ENCODE measurements at places on chromosomes 7 and 10.

DNA sequence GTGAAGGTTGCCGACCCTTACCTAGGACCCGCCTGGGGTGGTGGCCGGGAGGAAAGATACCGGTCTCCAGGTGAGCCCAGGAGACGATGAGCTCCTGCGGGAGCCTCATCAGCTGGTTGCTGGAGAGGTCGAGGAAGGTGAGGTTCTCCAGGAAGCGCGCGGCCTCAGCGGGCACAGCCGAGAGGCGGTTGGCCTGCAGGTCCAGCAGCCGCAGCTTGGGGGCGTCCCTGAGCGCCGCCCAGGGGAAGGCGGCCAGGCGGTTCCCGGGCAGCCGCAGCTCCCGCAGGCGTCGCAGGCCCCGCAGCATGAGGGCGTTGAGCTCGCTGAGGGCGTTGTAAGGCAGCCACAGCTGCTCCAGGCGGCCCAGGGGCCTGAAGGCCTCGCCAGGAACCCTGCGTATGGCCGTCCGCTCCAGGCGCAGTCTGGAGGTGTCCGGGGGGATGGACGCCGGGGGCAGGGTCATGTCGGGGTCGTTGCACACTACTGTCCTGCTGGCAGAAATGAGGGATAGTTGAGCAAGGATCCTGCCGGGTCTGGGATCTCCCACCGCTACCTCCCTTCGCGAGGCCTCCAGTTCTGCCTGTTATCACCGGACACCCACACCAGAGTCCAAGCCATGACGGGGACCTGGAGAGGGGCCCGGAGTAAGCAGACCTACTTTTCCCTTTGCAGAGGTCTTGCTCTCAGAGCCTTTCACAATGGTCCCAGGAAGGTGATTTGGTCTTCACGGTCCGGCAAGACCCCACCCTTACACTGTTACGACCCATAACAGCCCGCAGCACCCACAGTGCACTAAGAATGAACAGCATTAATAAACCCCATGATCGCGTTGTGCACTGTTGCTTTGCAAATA lies 3.9 kb downstream of the LRIT1 start:
- no peak for DNase-seq

GRCh38 chr7:105084581-105084980 lies 70.6 kb downstream of the KMT2E start:
- DNase-seq, result no peak

- DNase-seq, result no peak
Observed at GRCh38 chr10:34768261-34768971, 46.7 kb downstream of the PARD3 start.

DNA sequence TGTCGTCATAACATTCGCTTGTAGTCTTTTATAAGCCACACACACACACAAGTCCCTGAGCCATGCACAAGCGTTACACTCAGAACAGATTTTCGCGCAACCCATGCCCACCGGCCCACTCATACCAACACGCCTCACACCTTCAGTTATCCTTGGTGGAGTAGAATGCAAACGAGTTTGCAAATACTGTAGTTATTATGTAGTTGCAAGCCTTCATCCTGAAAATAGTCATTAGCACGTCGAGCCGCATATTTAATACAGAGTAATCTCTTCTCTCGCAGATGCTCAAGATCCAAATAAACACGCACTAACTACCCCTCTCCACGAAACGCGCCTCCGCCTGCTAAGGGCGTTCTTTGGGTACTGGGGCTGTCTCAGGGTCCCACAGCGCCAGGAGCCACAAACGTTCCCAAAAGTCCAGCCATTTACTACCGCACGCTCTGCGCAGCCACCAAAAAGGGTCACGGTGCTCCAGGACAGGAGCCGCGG lies 1.8 kb downstream of the NKX2-3 start:
- DNase-seq, result no peak

- DNase-seq, result peak; percentile 45
Observed at GRCh38 chr10:86757113-86757972, 924 bp downstream of the BMPR1A start.

DNA sequence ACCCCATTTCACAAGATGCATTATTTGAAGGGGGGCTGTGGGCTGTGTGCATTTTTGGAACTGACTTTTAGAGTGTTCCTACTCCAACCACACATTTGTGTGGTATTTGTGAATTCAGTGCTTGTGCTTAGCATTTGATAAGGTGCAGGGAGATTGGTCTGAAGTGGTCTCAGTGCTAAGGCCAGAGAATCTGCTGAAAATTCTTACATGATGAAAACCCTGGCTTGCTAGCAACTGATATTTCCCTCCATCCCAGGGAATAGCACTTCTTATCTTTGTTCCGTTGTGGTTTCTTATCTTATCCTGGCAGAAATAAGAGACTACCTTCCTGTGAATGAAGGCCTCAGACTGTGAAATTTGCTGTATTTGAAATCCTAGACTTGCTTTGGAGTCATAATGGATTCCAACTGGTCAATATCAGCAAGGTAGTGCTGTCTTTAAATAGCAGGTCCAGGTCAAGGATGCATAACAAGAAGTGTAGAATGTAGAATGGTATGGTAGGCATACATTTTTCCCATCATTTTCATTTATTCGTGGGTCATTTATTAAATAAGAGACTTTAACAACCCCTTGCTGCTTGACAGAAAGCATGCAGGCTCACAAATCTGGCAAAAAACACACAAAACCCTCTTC lies 986.9 kb downstream of the REEP3 start:
- no peak for DNase-seq

DNA sequence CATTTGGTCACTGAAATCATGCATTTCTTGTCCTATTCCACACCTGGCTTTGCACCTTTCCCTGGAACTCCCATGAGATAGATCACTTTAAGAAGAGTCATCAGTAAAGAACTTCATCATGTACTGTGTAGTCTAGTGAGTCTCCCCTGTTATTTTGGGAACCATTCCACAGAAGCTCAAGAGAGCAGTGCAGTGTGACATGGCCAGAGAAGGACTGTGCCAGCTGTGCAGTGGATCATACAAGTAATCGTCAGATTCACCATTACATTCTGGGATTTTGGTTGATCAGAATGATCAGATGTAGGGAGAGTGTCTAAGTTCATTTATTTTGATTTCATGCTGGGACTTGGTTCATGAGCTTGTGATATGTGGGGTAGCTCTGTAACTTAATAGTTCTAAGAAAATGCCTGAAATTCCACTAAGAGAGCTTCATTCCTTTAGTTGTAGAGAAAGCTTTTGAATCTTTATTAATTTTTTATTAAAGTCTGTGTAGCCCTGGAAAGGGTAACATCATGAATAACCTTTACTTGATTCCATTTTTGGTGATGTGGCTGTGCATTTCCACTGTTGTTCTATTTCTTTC lies 166.8 kb downstream of the SUGCT start:
- DNase-seq, result peak; percentile 35

- no peak for DNase-seq
Observed at GRCh38 chr10:28684986-28685580, 7.8 kb downstream of the BAMBI start.

DNA sequence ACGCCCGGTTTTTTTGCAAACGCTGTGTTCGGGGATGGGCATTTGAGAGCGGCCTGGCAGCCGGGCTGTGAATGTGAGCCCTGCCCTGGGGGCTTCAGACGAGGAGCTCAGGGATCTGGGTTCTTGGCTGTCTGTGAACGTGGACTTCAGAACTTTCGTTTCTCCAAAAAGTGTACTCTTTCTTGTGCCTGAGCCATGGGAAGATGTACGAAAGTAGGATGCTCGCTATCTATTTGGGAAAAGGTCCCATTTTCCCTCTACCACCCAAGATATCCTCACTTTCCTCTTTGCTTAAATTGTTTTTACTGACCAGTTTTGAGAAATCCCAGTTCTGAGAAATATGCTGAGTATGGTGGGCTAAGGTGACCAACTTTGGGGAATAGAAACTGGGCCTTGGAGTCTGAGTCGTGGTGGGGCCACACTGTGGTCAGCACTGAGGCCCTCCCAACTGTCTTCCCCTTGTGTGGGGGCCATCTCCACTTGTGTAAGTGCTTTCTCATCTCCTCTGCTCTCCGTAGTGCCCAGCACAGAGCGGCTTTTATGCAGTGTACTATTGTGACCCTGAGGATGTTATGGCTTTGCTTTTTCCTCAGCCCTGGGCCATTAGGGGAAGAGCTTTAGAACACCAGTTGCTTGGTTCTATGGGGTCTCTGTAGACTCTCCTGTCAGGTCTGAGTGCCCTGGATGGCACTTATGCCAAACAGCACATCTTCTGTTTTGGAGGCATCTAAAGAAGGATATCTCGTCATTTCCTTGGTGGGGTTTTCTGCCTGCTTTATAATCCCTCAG lies 918 bp downstream of the DBNL start:
- DNase-seq, result no peak

GRCh38 chr10:116836083-116836482 lies 13.2 kb upstream of the ENO4 start:
- DNase-seq, result no peak

DNA sequence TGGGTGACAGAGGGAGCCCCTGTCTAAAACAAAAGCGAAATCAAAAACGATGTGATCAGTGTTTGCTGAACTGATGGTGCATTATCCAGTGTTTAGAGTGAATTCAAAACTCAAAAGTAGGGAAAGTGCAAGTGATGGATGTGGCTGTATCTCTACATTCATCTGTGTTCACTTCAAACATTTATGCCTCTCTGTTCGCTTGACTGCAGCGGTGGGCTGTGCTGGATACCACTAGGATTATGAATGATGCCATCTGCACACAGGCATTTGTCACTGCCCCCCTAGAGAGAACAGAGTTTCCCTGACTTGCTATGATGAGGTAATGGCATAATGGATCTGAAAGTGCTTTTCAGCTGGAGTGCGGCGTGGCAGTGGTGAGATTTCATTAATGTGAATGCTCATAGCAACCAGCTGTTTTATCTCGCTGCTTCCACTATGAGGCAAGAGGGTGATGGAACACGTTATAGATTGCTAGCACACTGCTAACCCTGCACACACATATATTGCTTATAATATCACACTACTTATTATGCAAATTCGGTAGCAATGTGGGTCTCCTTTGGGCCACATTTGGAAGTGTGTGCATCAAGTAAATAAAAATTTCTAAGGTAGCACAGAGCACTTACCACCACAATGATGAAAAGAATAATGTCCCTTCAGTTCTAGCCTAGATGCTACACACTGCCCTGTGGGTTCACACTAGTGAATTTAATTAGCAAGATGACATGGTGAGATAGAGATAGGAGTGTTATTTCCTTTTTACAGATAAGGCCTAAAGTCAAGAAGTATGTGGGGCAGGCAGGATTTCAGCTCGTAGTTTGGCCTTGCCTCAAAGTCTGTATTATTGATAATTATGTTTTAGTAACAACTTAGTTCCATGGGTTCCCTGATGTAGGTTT lies 164.7 kb downstream of the CAMK1D start:
- DNase-seq, result no peak

- DNase-seq, result no peak
Observed at GRCh38 chr10:21860718-21861117, 142.8 kb downstream of the DNAJC1 start.

GRCh38 chr7:96311967-96312366 lies 9.9 kb downstream of the SLC25A13 start:
- no peak for DNase-seq

DNA sequence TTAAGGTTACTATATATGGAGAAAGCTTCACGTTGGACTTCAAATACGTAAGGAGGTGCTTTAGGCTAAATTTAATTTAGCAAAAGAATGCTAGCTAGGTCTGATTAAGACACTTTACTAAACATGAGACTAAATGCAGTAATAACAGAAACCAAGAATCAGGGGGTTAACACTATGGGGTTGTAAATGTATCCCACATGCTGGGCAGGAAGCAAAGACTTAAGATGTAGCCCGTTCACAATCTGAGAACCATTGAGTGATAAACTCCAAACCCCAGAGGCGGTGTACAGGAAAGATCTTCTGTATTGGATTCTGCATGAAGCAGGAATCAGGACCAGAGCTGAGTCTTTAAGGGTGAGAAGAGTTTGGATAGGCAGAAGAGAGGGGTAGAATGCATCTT lies 60.4 kb downstream of the FZD1 start:
- no peak for DNase-seq

- no peak for DNase-seq
Observed at GRCh38 chr10:4201866-4202825, 417.1 kb upstream of the KLF6 start.

DNA sequence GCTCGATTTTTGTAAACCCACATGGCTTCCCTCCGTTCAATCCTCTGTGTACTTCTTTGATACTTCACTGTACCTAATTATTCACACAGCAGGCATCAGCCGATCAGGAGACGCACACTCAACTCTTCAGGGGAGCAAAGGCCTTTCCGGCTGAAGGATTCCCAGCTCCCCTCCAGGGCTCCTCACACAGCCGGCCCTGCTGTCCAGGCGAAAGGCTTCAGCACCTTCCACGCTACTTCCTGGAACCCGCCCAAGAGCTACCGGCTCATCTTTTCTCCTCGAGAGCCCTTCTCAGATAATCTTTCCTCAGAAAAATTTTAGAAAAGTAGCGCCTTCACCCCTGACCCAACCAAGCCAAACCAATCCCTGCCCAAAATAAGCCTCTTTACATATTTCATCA lies 270.4 kb downstream of the ZMYND11 start:
- DNase-seq, result no peak

- DNase-seq, result peak; percentile 7
Observed at GRCh38 chr7:84336303-84336702, 141.7 kb upstream of the SEMA3A start.

- DNase-seq, result peak; percentile 22
Observed at GRCh38 chr10:51301644-51302043, 227.4 kb downstream of the PRKG1 start.

DNA sequence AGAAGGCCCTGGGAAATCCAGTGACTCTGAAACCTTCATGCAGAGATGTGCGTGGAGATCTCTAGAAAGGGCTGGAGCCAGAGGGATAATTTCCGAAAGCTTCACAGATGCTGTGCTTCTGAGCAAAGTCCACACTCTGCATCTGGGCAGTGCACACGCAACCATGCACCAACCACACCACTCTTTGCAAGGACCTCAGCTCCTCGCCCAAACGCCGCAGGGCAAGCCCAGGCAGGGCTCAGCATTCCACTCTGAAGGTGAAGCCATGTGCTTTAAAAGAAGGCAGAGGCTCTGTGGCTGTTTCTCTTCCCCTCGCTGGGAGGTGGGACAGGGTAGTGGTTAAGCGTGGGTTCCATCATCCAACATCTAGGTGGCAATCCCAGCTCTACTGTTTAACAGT lies 48.4 kb downstream of the ASB13 start:
- no peak for DNase-seq

- peak; percentile 76 for DNase-seq
Observed at GRCh38 chr7:13850185-13850752, 139.2 kb downstream of the ETV1 start.

DNA sequence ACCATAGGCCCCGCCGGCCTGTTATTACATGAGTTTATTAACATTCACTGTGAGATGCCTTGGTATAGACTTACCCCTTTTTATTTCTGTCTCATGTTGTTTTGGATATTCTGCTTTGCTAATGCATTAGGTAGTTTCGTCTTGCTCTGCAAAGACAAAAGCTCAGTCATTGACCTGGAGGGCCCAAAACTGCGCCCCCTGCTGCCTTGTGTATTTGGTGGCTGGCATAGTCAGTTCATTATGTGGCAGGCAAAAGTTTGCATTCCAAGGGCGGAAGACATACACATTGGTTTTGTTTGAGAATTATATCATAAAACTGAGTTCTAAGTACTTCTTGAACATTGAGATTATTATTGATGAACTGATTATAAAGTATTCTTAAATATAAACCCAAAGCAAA lies 372.5 kb downstream of the SDK1 start:
- no peak for DNase-seq

GRCh38 chr10:114970515-114970914 lies 32.5 kb downstream of the TRUB1 start:
- no peak for DNase-seq

GRCh38 chr7:7159063-7159658 lies 23.2 kb upstream of the C1GALT1 start:
- DNase-seq, result no peak

Measured in hepatic stellate cell (primary cell).